SHP77 (cell line): ENCODE measurements at places on chromosomes 16 and 17.

- no peak for DNase-seq
Measured at GRCh38 chr16:3824121-3824795, 56.3 kb downstream of the CREBBP start.

DNA sequence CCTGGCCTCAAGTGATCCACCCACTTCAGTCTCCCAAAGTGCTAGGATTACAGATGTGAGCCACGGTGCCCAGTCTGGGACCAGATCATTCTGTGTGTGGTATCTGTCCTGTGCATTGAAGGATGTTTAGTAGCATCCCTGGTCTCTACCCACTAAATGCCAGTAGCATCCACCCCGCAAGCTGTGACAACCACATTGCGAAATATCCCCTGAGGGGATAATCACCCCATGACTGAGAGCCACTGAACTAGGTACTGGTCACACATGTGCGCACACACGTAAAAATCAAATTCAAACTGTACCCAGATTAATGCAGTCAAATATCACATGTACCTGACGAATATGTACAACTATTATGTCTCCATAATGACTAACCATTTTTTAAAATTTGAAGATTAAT, 35.8 kb downstream of the TEKT5 start:
- DNase-seq, result no peak

- DNase-seq, result no peak
Measured at GRCh38 chr17:83124871-83125514, 45.6 kb downstream of the METRNL start.

GRCh38 chr17:50371526-50371925, 1.5 kb downstream of the MRPL27 start:
- no peak for DNase-seq

DNA sequence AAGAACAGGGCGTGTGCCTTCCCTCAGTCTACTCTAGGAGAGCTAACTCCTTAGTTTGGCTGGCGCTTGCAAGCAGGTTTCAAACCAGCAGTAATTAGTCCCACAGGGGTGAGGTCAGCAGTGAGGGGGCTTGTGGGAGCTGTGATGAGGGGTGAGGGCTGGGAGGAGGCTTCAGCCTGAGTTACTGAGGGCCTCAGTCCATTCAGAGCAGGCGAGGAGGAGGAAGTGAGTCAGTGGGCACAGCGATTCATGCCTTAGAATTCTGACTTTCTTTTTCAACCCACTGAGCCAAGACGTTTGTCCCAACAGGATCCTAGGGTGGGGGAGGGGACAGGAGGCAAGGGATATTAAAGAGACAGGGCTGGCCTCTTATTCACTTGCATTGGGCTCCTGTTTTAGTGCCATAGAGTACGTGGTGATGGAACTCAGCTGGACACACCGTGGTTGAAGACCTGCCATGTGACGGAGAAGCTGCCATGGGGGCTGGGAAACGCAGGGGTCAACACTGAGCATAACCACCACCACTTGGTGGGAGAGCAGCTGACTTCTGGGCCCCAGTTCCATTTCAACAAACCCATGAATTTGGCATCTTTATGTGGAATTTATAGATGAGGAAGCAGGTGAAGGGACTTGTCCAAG, 8.3 kb upstream of the ITGA3 start:
- DNase-seq, result no peak
